ENCODE measurements at places on chromosomes 12 and 14.

- no peak overlapping the region for H3K27ac ChIP-seq
- no peak overlapping the region for H3K4me3 ChIP-seq
- H3K27me3 ChIP-seq: no peaks in the 10 kb centered on the region
- no peaks in the 10 kb centered on the region for H3K36me3 ChIP-seq
- DNase-seq: no peak
Measured at GRCh38 chr12:1047898-1048660, 57.1 kb downstream of the ERC1 start.

- H3K4me1 ChIP-seq: no peaks in the 10 kb centered on the region
- no peak overlapping the region for H3K4me3 ChIP-seq
- no peaks in the 10 kb centered on the region for H3K27me3 ChIP-seq
- no peaks in the 10 kb centered on the region for H3K36me3 ChIP-seq
- H3K27ac ChIP-seq: no peak overlapping the region
- no peak for DNase-seq
Measured at GRCh38 chr14:25484235-25484634, 434.3 kb upstream of the STXBP6 start.

GRCh38 chr14:52227619-52228222 is 39.8 kb upstream of the PTGDR start:
- H3K27ac ChIP-seq: no peak overlapping the region
- no peaks in the 10 kb centered on the region for H3K36me3 ChIP-seq
- no peaks in the 10 kb centered on the region for H3K27me3 ChIP-seq
- no peak overlapping the region for H3K4me3 ChIP-seq
- no peak for DNase-seq

GRCh38 chr12:26214121-26214520 is 18.7 kb downstream of the SSPN start:
- H3K4me1 ChIP-seq: no peaks in the 10 kb centered on the region
- no peaks in the 10 kb centered on the region for H3K36me3 ChIP-seq
- no peak for DNase-seq

DNA sequence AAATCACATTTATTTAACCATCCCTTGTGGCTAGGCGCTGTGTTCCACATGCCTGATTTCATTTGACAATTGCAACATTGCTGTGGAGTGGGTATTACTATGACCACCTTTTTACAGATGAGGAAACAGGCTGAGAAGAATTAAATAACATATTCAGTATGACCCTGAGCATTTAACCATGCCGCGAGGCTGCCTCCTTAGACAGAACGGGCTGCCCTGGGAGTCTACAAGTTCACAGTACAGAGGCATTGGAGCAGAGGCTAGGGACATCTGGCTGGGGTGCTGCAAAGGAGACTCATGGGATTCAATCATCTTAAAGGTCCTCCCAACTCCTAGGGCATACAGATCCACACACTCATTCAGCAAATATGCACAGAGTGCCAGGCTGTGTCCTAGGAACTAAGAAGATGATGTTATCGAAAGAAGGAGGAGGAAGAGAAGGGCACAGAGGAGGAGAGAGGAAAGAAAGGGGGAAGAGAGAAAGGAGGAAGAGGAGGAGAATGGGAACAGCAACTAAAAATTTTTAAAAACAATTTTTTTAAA is 164.7 kb upstream of the CCND2 start:
- H3K4me3 ChIP-seq: no peak overlapping the region
- no peaks in the 10 kb centered on the region for H3K27me3 ChIP-seq
- no peak for DNase-seq
- H3K36me3 ChIP-seq: no peaks in the 10 kb centered on the region
- peaks cover 28% of the 10 kb centered on the region for H3K4me1 ChIP-seq

DNA sequence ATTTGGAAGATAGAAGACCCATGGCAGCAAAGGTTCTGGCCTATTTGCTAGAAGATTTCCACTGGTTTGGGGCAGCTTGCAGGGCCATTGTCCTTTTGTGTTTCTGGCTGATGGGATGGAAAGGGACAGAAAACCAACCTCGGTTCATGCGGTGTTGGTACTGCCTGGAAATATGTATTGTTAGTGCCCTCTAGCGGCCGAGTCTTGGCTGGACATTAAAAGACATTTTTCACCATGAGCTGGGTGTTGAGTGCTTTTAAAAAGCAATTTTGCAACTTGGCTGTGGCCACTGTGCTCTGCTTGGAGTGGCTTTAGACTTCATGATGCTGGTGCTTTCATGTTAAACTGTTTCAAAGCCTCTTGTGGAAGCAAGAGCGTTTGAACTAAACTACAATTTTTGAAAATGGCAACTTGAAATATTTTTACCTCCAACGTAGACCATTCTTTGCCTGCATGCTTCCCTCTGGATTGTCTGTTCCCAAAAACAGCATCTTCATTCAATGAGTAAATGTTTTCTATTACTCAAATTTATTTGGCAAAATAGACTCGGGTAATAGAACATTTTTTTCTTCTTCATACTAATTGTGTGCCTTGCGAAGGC is 102.7 kb upstream of the TBX5 start:
- no peaks in the 10 kb centered on the region for H3K36me3 ChIP-seq
- no peak overlapping the region for H3K27ac ChIP-seq
- DNase-seq: peak; percentile 24
- H3K27me3 ChIP-seq: no peaks in the 10 kb centered on the region

GRCh38 chr14:68297876-68298468 is 478.4 kb downstream of the RAD51B start:
- H3K4me3 ChIP-seq: no peak overlapping the region
- H3K27me3 ChIP-seq: no peaks in the 10 kb centered on the region
- no peak for DNase-seq
- H3K4me1 ChIP-seq: peaks cover 2% of the 10 kb centered on the region
- no peaks in the 10 kb centered on the region for H3K36me3 ChIP-seq

- no peak overlapping the region for H3K4me3 ChIP-seq
- H3K27me3 ChIP-seq: no peaks in the 10 kb centered on the region
- H3K4me1 ChIP-seq: no peaks in the 10 kb centered on the region
Measured at GRCh38 chr12:87246726-87247125, 782.5 kb downstream of the C12orf50 start.

- no peaks in the 10 kb centered on the region for H3K27me3 ChIP-seq
- no peaks in the 10 kb centered on the region for H3K36me3 ChIP-seq
- H3K4me3 ChIP-seq: peak overlapping the region; percentile 78
- no peak for DNase-seq
- no peak overlapping the region for H3K27ac ChIP-seq
Measured at GRCh38 chr14:23070262-23071129, 13.2 kb upstream of the CDH24 start.

DNA sequence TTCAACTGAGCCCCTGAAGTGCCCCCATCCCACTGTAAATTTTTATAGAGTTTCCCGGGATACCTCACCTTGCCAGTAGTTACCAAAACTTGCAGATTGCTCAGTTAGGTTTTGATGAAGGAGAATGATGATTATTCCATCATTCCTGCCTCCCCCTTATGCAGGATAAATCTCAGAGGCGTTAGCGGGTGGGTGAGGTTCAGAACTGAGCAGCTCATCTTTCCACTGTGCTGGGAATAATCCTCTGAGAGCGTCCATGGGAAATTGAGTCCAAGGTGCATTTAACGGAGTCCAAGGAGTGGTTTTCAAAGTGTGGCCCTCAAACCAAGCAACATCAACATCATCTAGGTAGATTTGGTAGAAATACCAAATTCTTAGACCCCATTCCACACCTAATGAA is 18.7 kb downstream of the ACSM4 start:
- no peaks in the 10 kb centered on the region for H3K27me3 ChIP-seq
- no peak overlapping the region for H3K4me3 ChIP-seq
- H3K4me1 ChIP-seq: no peaks in the 10 kb centered on the region

DNA sequence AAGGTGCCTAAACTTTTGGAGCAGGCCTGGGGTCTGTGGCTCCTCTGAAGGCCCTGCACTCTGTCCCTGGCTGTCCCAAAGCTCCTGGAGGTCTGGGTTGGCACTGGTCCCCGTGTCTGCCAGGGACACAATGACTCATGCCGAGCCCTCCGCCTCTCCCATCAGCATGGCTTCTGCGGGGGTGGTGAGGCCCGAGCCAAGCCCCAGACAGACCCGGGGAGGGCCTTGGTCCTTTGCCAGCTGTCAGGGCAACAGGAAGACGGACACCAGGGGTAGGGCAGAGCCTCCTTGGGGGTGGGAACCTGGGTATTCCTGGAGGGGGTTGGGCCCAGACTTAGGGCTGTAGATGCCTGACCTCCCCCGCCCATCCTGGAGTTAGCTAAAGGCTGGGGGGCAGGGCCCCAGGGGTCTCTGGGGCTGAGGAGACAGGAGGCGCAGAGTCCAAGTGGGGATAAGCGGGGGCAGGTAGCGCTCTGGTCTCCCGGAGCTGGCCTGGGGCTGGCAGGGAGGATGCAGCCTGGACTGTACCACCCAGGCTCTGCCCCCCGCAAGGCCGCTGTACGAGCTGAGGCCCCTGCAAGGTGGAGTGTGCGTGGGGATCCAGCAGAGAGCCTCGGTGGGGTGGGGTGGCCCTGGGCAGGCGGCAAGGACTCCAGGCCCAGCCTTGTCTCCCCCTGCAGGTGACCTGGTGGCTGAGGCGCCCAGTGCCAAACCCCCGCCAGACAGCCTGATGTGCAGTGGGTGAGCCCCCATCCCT is 16.4 kb upstream of the PUS1 start:
- no peak overlapping the region for H3K4me3 ChIP-seq
- no peak for DNase-seq
- no peaks in the 10 kb centered on the region for H3K36me3 ChIP-seq
- no peak overlapping the region for H3K27ac ChIP-seq

- no peak overlapping the region for H3K27ac ChIP-seq
- H3K4me1 ChIP-seq: no peaks in the 10 kb centered on the region
- no peaks in the 10 kb centered on the region for H3K27me3 ChIP-seq
- no peak for DNase-seq
Measured at GRCh38 chr14:105223260-105223659, 25.1 kb upstream of the BTBD6 start.

- H3K4me1 ChIP-seq: no peaks in the 10 kb centered on the region
- H3K4me3 ChIP-seq: no peak overlapping the region
- no peak overlapping the region for H3K27ac ChIP-seq
- no peaks in the 10 kb centered on the region for H3K27me3 ChIP-seq
- no peaks in the 10 kb centered on the region for H3K36me3 ChIP-seq
Measured at GRCh38 chr12:81987371-81987770, 228.2 kb upstream of the PPFIA2 start.

DNA sequence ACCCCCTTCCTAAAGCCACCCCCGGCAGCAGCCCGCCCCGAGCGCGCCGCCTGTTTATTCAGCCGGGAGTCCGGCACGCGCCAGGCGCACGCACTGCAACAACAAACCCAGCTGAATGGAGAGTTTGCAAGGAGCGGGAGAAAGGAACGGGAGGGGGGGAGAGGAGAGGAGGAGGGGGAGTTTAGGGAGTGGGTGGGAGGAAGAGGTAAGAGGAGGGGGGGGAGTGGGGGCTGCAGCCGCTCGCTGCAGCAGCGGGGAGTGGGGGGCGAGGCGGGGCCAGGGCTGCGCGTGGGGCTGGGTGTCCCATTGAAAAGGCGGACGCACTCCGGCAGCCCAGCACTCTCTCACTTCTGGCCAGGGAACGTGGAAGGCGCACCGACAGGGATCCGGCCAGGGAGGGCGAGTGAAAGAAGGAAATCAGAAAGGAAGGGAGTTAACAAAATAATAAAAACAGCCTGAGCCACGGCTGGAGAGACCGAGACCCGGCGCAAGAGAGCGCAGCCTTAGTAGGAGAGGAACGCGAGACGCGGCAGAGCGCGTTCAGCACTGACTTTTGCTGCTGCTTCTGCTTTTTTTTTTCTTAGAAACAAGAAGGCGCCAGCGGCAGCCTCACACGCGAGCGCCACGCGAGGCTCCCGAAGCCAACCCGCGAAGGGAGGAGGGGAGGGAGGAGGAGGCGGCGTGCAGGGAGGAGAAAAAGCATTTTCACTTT is at the start of gene ASCL1:
Gene ASCL1 (plus strand): TSS at position 336 of the 712 bp plus-strand sequence. CDS start 571 bp downstream, outside the sequence.
- peaks cover 7% of the 10 kb centered on the region for H3K27me3 ChIP-seq
- peak; percentile 34 for DNase-seq
- H3K27ac ChIP-seq: no peak within 1 kb of the TSS
- H3K36me3 ChIP-seq: no peaks in the 10 kb centered on the region

DNA sequence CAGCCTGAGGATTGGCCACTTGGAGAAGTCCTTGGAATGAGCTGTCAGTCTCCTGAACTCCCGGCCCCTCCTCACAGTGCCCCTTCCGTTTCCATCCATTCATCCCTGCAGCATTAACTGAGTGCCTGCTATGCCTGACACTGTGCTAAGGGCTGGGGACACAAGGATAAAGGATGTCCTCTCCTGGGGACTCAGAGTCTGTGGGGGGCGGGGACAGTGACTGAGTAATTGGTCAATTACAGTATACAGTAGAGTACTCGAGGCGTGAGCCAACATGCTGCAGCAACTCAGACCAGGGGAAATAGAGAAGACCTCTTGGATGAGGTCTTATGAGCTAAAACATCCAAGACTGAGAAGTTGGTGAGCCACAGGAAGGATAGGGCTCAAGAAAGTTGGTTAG is 43.4 kb upstream of the PWP1 start:
- H3K36me3 ChIP-seq: no peaks in the 10 kb centered on the region
- DNase-seq: no peak
- no peaks in the 10 kb centered on the region for H3K4me1 ChIP-seq
- H3K27me3 ChIP-seq: no peaks in the 10 kb centered on the region
- no peak overlapping the region for H3K4me3 ChIP-seq
- no peak overlapping the region for H3K27ac ChIP-seq

- no peak overlapping the region for H3K4me3 ChIP-seq
- no peaks in the 10 kb centered on the region for H3K36me3 ChIP-seq
- H3K4me1 ChIP-seq: no peaks in the 10 kb centered on the region
- H3K27ac ChIP-seq: no peak overlapping the region
- no peak for DNase-seq
Measured at GRCh38 chr14:35068238-35069012, 22.4 kb downstream of the FAM177A1 start.

GRCh38 chr14:77111021-77111420 is 13.0 kb downstream of the CIPC start:
- H3K27ac ChIP-seq: no peak overlapping the region
- H3K4me3 ChIP-seq: no peak overlapping the region
- no peaks in the 10 kb centered on the region for H3K36me3 ChIP-seq
- no peak for DNase-seq

- DNase-seq: no peak
- H3K27ac ChIP-seq: no peak overlapping the region
- H3K27me3 ChIP-seq: no peaks in the 10 kb centered on the region
- no peaks in the 10 kb centered on the region for H3K4me1 ChIP-seq
- H3K36me3 ChIP-seq: no peaks in the 10 kb centered on the region
Measured at GRCh38 chr12:131869871-131870418, 24.5 kb upstream of the ULK1 start.

DNA sequence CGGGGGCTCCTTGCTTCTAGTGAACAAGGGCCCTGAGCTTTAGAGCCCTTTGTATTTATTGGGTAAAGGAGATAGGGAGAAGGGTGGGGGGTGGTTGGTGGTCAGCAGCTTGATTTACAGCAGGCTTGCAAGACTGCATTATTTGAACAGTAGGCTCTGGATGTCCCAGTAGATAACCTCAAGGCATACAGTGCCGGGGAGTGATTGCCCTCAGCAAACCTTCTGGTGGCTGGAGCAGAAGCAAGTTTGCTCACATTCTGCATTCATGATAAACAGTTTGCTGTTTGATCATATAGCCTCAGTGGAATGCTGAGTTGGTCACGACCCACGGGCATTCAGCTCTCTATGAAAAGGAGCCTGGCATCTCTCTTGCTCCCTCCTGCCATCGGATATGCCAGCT is 16.5 kb upstream of the MAPKAPK5 start:
- DNase-seq: no peak

- H3K27me3 ChIP-seq: no peaks in the 10 kb centered on the region
- DNase-seq: no peak
- no peaks in the 10 kb centered on the region for H3K36me3 ChIP-seq
- peaks cover 17% of the 10 kb centered on the region for H3K4me1 ChIP-seq
- no peak overlapping the region for H3K4me3 ChIP-seq
- H3K27ac ChIP-seq: no peak overlapping the region
Measured at GRCh38 chr12:29547151-29547632, 49.7 kb upstream of the OVCH1 start.
